Activated T-helper 1 cell treated with anti-CD3 and anti-CD28 coated beads, Interleukin-2, amount 50 U/mL, for 16 hours (primary cell): ENCODE measurements at places on chromosomes 5 and 9.

DNA sequence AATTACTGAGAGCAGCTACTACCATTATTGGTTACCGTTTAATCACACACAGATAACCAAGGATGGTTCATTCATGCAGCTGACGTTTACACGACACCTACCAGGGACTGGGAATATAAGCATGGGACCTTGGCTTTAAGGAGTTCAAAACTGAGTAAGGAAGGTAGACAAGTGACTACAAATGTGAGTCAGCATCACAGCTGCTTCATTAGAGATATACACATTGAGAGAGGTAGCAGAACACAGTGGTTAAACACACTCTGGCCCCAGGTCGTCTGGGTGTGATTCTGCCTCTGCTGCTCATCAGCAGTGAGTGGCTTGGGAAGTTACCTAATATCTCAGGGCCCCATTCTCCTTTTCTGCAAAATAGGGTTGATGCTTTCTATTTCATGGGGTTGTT, 268.6 kb downstream of the NR3C1 start:
- DNase-seq: no peak

GRCh38 chr9:1200847-1201251, 150.7 kb downstream of the DMRT2 start:
- no peak for DNase-seq

DNA sequence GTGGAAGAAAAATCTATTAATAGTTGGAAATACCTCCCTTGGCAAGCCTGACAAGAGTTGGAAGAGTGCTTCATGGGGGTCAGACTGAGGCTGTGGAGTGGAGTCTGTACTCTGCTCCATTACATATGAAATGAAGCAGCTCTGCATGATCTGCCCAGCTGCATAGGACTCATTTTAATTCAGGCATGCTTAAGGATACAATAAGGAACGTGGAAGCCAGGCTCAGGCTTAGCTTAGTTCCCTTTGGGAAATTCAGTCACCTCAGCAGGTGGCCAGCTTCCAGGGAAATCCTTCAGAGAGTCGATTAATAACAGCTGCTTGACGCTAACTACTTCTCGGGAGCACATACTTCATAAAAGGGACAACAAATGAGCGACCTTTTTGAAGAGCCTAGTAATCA, 1672.9 kb upstream of the WWC1 start:
- DNase-seq: no peak

- DNase-seq: no peak
These were observed 446.2 kb upstream of the RIOK2 start for GRCh38 chr5:97629276-97629675.

GRCh38 chr5:38706376-38706775, 139.4 kb upstream of the OSMR start:
- no peak for DNase-seq
